ENCODE measurements at places on chromosomes 12 and 14. TPM values are rescaled to one million over a fixed set of nuclear protein-coding genes. Genes with fewer than 3 reads are reported as not detected.

The EPYC gene
- total RNA-seq = not detected

The KRT71 gene
- not detected for total RNA-seq

- DNase-seq = no peak
- no peak overlapping the region for H3K4me3 ChIP-seq
- H3K4me1 ChIP-seq = peaks cover 21% of the 10 kb centered on the region
- no peaks in the 10 kb centered on the region for H3K27me3 ChIP-seq
Observed at GRCh38 chr12:92019491-92020277, 126.0 kb downstream of the BTG1 start.

DNA sequence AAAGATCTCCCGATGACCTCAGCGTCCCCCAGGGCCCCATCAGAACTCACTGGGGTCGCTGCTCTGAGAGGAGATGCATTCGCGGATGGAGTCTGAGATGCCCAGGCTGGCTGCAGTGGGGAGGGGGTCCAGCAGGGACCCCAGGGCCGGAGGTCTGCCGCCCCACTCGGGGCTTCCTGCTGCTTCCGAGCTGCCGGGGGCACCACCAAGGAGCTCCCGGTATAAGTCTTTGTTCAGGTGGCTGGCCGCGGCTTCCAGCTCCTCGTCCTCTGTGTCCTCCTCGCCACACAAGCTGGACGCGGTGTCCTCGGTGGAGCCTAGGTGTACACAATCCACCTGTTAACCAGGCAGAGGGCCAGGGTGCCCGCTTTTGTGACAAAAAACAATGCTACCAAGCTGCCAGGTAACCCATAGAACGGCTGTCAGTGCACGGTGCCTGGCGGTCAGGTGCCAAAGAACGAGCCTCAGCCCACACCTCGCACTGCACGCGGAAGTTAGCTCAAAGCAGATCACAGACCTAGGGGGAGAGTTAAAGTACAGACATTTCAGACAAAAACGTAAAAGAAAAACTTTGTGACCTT lies 26.6 kb upstream of the BTBD6 start:
- H3K4me3 ChIP-seq = no peak overlapping the region
- no peaks in the 10 kb centered on the region for H3K27me3 ChIP-seq
- peaks cover 22% of the 10 kb centered on the region for H3K36me3 ChIP-seq

DNA sequence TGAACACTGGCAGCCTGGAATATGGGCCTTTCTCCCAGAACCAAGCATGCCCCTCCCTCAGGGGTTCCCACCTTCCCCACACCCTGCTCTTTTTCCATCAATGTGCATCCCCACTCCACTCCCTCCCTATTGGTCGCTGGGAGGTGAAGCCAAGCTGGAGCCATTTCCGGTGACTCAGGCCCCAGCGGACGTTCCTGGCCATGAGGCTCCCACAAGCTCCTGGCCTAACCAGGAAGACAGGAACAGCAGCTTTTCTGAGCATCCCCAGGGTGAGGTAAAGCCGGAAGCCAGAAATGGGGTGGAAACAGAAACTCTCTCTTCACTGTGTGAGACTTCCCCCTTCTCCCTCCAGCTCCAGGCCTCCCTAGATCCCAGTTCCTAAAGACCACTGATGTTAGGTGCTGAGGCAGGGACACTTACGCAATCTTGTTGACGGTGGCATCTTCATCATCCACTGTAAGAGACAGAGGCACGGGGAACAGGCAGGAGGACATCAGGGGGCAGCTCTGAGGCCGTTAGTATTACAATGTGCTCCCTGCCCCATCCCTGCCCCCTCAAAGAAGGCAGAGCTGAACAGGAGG lies 5.1 kb downstream of the LMBR1L start:
- H3K4me1 ChIP-seq = peaks cover 25% of the 10 kb centered on the region
- DNase-seq = no peak
- H3K27ac ChIP-seq = no peak overlapping the region

- peak overlapping the region; percentile 10 for H3K27ac ChIP-seq
- H3K4me1 ChIP-seq = peaks cover 32% of the 10 kb centered on the region
- H3K36me3 ChIP-seq = no peaks in the 10 kb centered on the region
- peak; percentile 60 for DNase-seq
- peaks cover 28% of the 10 kb centered on the region for H3K27me3 ChIP-seq
Observed at GRCh38 chr12:31589904-31590641, 863 bp downstream of the DENND5B start.

GRCh38 chr14:105865266-105865903 lies 339.0 kb downstream of the TMEM121 start:
- peaks cover 4% of the 10 kb centered on the region for H3K27me3 ChIP-seq
- peaks cover 50% of the 10 kb centered on the region for H3K36me3 ChIP-seq
- H3K4me1 ChIP-seq = no peaks in the 10 kb centered on the region
- peak; percentile 3 for DNase-seq

DNA sequence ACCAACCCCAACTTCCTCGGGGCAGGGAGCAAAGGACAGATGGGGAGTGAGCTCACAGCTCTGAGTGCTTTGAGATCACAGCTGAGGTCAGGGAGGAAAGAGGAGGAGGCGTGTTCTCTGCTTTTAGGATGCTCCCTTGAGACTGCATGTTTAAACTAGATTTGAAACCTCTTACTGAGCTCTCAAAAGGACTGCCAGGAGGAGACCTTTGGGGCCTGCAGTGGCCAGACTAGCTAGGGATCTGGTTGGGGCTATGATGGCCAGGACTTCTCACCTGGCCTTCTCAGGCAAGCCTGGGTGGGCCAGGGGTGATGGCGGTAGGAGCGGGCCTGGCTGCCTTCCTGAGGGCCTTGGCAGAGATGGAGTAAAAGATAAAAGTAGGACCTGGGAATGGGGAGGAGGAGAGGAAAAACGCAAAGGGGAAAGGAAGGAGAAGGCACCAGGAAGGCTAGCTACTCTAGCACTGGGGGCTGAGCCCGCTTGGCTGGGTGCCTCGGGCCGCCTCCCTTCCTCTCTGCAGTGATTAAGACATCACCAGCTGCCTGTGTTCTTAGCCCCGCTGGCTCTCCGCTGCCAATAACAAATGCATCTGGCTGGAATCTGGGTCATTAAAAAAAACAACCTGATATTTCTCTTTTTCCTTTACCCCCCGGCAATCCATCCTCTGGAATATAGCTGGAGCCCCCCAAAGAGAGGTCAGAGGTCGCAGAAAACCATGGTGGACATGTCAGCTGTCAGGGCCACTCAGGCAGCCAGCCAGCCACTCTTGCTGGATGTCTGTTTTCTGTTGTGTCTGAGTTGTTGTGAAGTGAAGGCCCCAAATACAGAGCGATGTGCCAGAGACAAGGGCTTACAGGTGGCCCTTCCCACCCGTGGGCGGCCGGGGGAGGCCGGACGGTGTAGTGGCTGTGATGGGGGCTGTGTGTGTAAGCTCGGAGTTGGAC lies 141.3 kb downstream of the TSPAN9 start:
- no peaks in the 10 kb centered on the region for H3K36me3 ChIP-seq
- no peaks in the 10 kb centered on the region for H3K27me3 ChIP-seq
- DNase-seq = no peak
- no peak overlapping the region for H3K4me3 ChIP-seq
- peaks cover 20% of the 10 kb centered on the region for H3K4me1 ChIP-seq
- H3K27ac ChIP-seq = peak overlapping the region; percentile 51

- H3K27ac ChIP-seq = no peak overlapping the region
- H3K4me3 ChIP-seq = no peak overlapping the region
- no peaks in the 10 kb centered on the region for H3K27me3 ChIP-seq
- peaks cover 2% of the 10 kb centered on the region for H3K36me3 ChIP-seq
- no peak for DNase-seq
Observed at GRCh38 chr12:15741082-15741481, 48.1 kb downstream of the EPS8 start.
